Epithelial cell of proximal tubule (primary cell): ENCODE measurements at places on chromosomes 12 and 14.

GRCh38 chr14:92874962-92875661, 47.8 kb upstream of the CHGA start:
- no peak for DNase-seq

GRCh38 chr12:124675881-124676713, 108.7 kb upstream of the NCOR2 start:
- DNase-seq: no peak

GRCh38 chr14:103155010-103155409, 31.7 kb downstream of the TNFAIP2 start:
- no peak for DNase-seq

DNA sequence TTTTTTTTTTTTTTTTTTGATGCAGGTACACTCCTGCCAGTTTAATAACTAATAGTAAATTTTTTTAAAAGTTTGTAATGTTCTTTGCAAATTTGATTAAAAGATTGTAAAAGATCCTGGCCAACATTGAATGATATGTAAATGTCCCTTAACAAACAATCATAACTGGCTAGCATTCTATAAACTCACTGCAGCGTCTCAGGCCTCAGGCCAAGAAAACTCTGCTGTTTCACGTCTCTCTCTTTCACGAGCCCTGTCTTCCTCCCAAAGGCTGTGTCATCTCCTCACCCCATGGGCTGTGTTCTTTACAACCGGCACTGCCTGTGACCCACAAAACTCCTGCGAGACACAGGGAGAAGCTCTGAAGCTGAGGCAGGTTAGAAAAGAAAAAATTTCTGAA, 103.3 kb downstream of the NUAK1 start:
- DNase-seq: no peak

DNA sequence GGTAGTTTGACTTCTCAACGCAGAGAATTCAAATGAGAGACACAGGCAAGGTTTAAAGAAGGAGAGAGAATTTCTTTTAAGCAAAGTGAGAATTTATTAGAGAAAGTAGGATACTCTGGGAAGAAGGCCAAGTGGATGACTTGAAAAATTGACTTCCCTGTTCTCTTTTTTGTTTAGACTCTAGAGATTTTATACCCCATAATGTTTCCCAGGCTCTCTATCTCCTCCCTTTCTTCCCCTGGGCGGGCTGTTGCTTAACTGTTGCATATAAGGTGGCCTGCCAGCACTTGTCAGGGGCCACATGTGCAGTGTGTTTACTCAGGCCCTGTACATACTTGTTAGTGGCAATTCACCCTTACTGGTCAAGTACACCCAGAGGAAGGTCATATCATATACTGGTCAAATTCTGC, 403.7 kb downstream of the SLC6A15 start:
- DNase-seq: no peak

DNA sequence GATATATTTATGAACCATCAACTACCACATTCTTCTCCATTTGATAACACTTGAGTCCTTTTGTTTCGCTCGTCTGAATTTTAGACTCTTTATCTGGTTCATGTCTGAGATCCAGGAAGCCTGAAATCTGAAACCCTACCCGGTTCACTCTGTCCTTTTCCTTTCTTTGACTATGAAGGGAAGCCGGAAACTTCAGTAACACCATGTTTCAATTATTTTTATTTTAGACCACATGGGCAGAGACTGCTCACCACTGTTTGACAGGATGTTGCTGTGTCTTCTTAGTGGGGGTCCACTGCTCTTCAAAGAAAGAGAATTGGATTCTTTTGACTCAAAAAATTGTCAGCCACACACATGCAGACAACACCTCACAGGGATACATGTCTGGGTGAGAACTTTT, 331.9 kb upstream of the FLRT2 start:
- DNase-seq: no peak

DNA sequence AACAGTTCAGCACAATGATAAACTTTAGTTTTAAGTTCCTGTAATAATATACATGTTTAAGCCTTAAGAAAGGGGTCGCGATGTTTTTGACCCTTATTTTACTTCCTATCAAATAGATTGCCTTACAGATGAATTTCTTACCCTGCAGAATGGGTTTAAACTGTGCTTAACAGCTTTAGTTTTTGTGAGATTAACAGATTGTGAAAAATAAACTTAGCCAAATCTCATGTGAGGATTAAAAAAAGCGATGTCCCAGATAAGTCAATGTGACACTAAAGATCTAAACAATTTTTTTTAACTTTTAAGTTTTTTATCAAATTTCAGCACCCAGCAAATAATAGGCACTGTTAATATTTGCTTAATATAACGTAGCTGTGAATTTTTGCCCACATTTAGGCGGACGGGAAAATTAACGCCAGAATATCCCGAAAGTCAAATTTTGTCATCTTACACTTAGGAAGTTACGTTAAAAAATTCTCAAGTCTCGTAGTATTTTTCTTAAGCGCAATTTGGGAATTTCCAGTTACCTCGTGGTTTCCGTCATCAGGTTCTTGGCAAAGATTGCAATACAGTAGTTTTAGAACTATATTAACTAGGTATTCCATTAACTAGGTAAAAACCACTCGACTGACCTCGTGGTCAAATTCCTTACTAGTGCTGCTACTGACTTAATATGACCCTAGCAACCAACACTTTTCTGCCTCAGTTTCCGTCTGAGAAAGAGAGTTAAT, 1.2 kb downstream of the HNRNPC start:
- DNase-seq: peak; percentile 94

DNA sequence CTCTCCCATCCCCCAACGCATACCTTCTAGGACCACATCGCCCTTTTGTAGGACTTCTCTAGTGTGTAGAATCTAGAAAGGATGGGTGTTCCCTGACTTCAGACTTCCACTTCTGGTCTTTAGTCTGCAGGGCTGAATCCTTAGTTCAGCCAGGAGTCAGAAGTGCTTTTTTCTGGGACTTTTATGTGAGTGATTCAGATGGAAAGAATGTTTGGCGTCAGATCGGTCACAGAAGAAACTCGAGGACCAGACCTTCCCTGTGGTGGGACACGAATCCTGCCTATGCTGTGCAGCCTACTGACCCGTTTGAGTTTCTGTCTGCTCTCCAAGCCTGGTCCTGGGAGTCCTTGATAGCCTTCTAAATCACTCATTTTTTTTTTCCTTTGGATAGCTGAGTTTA, 165.4 kb upstream of the SSTR1 start:
- DNase-seq: peak; percentile 29

- DNase-seq: no peak
Observed at GRCh38 chr12:113322343-113322742, 12.6 kb downstream of the SLC8B1 start.

- DNase-seq: no peak
Observed at GRCh38 chr14:97331526-97331925, 534.3 kb downstream of the VRK1 start.

DNA sequence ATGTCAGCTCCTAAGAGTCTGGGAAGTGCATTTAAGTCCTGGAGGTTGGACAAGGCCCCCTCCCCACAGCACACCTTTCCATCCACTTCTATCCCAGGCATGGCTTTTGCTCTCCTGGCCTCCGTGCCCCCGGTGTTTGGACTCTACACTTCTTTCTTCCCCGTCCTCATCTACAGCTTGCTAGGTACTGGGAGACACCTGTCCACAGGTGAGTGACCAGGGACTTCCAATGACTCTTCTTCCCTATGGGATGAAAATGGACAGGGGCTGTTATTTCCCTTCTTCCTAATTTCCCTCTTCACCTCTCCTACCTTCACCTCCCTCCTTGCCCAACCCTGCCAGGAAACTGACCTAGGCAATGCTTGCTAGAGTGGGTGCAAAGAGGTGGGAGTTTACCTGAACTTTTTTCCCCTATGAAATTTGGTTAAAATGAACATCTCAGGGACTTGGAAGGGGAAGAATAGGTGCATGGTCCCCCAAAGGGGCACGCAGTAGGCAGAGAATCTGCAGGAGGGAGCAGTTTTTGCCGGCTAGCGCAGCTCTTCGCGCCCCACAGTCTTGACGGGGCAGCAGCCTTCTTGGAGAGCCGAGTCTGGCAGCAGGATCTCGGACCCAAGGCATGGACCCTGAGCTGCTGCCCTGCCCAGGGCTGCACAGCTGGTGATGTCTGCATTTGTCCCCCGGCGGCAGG, 9.2 kb downstream of the ARHGEF25 start:
- no peak for DNase-seq

- DNase-seq: no peak
Observed at GRCh38 chr12:108325018-108325358, 14.1 kb downstream of the CMKLR1 start.

DNA sequence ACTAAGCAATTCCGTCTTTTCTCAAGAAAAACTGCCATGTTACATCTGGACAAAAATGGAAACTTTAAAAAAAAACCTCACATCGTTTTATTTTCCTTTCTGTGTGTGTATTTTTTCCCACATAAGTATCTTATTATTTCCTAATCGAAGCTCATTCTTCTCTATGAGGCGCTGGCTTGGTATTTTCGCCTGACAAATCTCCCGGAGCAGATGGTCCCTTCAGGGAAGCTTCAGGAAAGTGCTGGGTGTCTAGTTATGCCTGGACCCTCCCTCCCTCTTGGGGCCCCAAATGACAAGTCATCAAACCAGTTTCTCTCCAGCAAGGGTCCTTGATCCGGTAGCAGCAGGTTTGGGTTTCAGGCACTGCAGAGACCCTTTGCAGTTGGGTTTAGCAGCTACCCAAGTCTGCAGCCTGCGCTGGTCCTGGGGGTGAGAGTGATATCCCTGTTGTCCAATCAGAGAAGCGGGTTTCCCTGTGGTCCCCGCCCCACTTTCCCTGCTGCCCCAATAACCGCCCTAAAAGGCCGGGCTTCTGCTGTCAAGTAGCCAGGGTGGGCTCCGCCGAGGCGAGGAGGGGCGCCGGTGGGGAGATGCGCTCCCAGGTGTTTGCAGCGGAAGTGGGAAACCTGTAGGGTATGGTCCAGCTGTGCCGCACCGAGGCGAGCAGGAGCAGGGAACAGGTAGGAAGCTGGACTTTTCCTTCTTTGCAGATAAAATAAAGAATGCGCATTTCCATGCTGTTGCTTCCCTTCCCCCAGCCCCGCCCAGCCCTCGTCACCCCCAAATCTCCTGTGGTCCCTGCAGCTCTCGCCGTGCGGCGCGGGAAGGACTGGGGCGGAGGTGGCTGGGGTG, at the start of gene CNTN1:
TSS of gene CNTN1 (plus strand) at position 527 of the 852 bp plus-strand sequence.
- no peak for DNase-seq

DNA sequence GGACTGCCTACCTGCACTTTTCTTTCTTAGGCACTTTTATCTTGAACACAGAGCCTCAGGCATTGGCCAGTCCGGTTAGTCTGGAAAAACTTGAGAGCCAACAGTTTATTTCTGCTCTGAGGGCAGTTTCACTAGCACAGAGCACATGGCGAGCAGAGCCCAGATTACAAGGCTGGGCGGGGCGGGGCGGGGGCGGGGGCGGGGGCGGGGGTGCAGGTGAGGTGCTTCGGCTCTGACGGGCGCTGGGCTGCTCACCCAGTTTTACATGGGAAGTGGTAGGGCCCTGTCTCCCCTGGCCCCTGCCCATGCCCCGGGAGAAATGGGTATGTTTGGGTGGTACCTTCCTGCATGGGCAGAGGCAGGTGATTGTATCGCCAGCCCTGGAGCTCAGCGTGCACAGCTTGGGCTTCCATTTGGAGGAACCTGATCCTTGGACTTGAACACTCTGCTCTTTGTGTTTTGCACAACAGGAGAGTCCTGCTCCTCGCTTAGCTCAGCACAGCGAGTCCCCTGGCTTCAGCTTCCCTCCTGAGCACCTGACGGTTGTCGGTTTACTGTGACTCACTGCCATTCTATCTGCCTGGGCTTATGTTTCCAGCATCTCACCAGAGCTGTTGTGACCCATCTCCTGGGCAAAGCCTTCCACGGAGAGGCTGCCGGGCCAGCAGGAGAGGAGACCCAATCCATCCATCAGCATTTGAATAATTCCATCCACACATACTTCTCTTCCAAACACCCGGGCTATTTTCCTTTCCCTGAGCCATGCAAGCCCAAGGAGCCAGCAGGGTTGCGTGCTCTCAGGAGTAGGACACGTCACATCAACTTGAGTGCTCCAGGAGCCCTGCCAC, 108.5 kb downstream of the ARF6 start:
- no peak for DNase-seq

DNA sequence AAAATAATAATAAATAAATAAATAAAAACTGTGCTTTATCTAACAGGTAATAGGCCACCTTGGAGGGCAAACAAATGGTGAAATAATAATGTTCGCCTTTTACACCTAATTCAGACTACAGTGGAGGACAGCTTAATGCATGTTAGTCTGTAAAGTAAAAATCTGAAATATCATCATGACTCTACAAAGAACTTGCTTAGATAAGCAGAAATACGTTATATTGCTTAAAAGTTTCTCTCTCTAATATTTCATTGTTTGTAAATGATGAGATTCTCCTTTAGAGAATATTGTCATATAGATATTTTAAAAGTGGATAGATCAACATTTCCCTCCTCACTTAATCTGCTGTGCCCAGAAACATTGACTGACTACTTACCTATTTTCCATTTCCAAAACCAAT, 98.7 kb upstream of the PDZRN4 start:
- no peak for DNase-seq

DNA sequence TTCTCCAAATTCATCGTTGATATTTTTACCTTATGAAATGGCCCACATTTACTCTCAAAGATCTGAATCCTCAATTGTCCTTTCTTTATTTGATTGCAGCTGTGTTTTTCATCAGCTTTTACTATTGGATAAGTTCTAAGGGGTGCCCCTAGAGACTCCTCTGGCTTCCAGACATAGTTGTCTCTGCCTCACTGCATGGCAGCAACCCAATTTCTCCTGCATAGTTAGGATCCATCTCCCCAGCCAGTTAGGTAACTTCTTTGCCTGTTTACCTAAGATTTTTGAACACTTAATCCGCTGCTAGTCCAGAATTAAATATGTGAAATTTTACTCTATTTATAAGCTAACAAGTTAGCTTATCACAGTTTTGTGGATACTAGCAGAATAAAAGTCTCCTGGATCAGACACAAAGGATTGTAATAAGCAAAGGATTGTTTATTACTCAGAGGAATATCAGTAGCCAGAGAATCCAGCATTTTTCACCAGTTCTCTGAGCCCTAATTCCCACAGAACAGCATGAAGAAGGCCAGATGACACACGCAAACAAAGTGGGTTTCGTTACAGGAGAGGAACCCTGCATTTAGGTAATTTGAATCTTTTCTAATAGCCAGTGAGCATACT, 101.1 kb downstream of the BBS10 start:
- no peak for DNase-seq

GRCh38 chr14:104441275-104442106, 138.1 kb upstream of the C14orf180 start:
- DNase-seq: no peak

DNA sequence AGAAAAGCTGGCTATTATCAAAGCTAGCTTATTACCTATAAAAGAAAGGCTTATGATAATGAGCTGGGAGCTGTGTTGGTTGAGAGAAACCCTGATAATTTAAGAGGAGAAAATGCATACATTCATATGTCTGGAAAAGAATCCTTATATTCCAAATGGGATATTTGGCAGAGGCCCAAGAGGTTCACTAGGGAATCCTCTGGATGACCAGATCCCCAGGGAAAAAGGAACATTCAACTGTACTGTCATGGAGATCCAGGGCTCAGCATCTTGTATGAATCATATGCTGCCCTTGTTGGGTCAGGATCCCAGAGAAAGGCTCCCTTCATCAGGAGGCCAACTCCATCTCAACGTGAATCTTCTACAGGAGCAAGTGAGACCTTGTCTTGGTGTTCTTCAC, 16.6 kb upstream of the FBXO34 start:
- no peak for DNase-seq
